ENCODE measurements at places on chromosomes 1 and 21.

DNA sequence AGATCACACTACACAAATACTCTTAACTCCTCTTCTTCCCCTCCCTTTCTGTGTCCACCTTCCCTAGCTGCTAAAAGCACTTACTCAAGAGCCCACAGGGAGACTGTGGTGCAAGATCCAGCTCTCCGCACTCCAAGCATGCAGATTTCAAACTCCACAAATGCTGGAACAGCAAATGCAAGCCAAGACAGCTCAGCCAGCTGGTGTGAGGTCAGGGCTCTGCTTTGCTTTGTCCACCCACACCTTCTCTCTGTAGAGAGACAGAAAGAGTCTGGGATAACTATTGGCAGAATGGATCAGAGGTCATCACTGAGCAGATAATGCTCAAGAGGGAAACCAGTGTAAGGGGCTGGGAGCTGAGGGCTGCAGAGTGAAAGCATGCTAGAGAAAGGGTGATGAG is 45.2 kb upstream of the DPT start:
- no peak for DNase-seq

DNA sequence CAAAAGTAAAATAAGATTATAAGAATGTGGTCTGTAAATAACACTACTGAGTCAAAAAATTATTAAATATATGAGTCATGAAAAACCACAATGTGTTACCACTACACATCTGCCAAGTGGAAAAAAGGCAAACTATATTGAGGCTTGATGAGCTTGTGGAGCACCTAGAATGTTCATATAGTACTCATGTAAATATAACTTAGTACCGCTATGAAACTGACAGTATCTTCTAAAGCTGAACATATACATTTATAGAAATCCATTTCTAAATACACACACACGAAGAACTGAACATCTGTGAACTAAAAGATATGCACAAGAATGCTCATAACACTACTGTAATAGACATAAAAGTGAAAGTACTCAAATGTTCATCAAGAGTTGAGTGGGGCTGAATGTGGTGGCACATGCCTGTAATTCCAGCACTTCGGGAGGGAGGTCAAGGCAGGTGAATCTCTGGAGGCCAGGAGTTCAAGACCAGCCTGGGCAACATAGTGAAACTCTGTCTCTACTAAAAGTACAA is 18.5 kb upstream of the GBP3 start:
- DNase-seq: no peak

- DNase-seq: no peak
Measured at GRCh38 chr1:63407002-63407401, 39.6 kb downstream of the ALG6 start.

GRCh38 chr1:48198970-48199369 is 23.5 kb upstream of the SLC5A9 start:
- DNase-seq: no peak

- no peak for DNase-seq
Measured at GRCh38 chr1:240737298-240737697, 125.3 kb upstream of the GREM2 start.

DNA sequence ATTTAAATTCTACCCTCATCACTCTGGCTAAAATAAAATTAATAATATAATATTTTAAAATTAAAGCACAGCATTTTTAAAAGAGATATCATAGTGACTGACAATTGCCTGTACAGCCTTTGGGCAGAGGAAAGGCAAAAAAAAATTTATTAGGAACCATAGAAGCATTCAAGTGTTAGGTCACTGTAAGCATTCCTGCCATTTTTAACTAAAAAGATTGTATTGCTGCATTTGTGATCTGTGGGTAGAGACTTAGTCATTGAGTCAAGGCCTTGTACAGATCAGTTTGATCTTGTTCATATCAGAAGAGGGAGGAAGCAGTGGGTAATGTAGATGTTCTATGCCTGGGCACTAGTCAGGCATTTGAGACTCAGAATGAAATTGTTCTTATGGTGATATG is 109.9 kb downstream of the LYPLAL1 start:
- no peak for DNase-seq

- DNase-seq: no peak
Measured at GRCh38 chr1:59919746-59920145, 6.8 kb downstream of the CYP2J2 start.

DNA sequence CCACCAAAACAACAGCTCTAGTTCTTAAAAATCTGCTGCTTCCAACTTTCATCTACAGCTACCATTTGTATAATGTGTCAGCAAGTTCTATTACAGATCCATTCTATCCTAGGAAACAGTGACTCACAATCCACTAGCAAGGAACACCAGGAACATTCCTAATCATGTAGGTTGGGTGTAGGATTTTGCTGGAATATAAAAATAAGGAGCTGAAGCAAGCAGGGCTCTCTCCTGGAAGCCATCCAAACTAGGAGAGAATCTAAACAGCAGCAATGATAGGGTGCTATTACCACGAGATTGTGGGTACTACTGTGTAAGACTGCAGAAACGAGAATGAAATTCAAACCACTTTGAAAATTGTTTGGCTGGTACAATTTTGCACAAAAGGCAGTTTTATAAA is 135.0 kb downstream of the PTPN14 start:
- DNase-seq: no peak

DNA sequence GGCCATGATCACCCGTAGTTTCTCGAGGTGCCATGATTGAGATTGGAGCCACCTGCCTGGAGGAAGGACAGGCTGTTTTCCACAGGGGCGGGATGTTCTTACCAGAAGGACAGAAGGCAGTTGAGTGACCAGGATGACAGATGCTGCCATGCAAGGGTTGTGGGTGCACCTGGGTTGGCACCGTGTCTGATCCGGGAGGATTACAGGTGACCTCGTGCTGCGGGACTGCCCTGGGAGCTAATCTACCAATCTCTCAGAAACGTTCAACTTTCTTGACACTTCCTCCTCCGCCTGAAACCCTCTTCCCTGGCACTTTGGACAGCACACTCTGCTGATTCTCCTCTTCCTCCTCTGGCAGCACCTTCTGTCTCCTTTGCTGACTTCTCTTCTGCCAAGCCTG is 13.8 kb upstream of the SLC6A9 start:
- DNase-seq: no peak

DNA sequence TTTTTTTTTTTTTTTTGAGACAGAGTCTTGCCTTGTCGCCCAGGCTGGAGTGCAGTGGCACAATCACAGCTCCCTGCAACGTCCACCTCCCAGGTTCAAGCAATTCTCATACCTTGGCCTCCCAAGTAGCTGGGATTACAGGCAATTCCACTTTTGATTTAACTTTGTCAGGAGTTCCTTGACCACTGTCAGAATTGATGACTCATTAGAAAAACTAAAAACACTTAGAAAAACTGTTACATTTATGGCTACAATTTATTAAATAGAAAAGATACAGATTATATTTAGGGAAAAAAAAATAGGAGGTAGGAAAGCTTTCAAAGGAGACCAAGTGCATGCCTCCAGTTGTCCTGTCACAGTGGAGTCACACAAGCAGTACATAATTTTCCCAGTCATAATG is 20.0 kb downstream of the ZNF678 start:
- DNase-seq: no peak

GRCh38 chr1:151132335-151133017 is 14.0 kb downstream of the SEMA6C start:
- DNase-seq: no peak

DNA sequence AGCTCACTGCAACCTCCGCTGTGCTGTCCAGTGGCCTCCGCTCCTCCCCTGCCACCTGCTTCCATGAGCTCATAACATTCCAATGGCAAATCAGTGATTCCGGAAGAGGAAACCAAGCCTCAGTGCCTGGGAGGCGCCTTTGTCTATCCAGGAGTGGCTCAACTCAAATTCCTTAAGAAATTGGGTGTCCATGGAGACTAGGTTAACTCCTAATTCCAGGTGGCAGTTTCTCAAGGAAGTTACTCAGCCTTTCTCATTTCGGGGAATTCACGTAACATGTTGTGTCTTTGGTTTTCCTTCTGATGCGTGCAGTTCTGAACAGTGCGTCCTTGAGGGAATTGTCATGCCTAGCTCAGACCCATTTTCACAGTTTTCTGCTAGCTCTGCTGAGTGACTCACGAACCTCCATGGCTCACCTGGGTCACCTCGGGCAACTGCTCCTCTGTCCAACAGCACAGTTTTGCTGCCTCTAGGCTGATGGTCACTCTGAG is 89.9 kb upstream of the DSCAM start:
- no peak for DNase-seq

DNA sequence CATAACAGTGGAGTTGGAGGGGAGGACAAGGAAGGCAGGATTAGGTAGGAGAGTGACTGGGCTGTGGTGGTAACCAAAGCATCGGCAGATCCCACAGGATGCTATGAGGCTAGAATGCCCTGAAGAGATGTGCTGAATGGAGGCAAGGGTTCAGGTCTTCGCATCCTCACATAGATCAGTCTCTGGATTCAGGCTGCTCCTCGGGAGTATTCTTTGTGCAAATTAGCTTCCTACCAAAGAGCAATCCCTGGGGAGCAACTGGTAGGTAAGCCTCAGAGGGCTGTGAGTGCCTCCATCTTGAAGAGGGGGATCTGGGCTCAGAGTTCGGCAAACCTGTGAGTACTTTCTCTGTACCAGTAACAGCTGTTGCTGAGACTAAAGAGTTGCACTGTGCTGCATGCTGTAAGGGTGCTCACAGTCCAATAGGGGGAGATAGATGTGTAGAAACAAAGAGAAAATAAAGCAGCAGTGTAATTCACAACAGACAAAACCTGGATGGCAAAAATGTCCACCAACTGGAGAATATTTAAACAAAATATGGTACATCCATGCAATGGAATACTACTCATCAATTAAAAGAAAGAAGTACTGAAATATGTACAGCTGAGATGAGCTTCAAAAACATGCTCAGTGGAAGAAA is 322.4 kb upstream of the DEPDC1 start:
- DNase-seq: no peak

GRCh38 chr1:12618661-12618964 is 603 bp upstream of the DHRS3 start:
- no peak for DNase-seq

GRCh38 chr1:24278726-24279125 is 40.4 kb upstream of the GRHL3 start:
- DNase-seq: no peak

DNA sequence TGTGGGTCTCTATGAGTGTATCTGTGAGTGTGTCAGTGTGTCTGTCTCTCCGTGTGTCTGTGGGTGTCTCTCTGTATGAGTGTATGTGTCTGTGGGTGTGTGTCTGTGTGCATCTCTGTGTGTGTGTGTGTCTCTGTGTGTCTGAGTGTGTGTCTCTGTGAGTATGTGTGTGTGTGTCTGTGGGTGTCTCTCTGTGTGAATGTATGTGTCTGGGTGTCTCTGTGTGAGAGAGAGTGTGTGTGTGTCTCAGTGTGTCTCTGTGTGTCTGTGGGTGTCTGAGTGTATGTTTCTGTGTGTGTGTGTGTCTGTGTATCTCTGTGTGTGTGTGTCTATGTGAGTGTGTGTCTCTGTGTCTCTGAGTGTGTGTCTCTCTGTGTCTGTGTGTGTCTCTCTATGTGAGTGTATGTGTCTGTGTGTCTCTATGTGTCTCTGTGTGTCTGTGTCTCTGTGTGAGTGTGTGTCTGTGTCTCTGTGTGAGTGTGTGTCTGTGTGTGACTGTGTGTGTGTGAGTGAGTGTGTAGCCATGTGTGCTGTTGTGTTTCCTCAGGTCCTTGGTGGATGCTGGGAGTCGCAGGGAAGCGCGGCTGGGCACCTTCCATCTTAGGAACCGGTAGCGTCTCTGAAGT is 33.0 kb downstream of the DHRS3 start:
- DNase-seq: no peak

Data from foreskin melanocyte (primary cell).